ENCODE measurements at places on chromosomes 1 and 21.

GRCh38 chr1:109959974-109960744, 24.4 kb upstream of the AHCYL1 start:
- peak; percentile 53 for DNase-seq

- DNase-seq, result no peak
These were observed 119.8 kb upstream of the PTGFR start for GRCh38 chr1:78370779-78371482.

DNA sequence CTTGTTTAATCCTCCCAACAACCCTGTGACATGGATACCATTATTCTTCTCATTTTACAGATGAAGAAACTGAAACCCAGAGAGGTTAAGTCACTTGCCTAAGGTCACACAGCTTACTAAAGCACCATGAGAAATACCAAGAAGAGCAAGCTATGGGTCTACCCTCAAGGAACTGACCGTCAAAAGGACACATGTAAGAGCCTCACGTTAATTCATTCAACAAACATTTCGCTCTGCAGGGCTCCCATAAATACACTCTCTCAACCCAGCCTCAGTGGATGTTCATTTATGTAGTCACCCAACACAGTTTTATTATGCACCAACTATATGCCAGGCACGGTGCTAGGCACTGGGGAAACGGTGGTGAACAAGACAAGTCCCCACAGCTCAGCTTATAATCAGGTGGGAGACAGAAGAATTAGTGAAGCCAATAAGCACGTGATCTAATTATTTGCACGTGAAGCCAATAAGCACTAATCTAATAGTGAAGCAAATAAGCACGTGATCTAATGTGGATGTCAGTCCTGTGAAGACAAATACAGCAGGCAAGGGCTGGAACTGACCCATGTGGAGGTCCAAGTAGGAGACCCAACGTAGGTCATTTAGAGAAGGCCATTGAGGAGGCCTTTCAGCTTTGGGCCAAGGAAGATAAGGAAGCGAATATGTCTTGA, 52.1 kb upstream of the ZBTB40 start:
- DNase-seq, result no peak

- DNase-seq, result no peak
These were observed 189.5 kb downstream of the PRDM16 start for GRCh38 chr1:3258386-3259003.

- no peak for DNase-seq
These were observed 90.8 kb downstream of the SMYD3 start for GRCh38 chr1:246416261-246416660.

DNA sequence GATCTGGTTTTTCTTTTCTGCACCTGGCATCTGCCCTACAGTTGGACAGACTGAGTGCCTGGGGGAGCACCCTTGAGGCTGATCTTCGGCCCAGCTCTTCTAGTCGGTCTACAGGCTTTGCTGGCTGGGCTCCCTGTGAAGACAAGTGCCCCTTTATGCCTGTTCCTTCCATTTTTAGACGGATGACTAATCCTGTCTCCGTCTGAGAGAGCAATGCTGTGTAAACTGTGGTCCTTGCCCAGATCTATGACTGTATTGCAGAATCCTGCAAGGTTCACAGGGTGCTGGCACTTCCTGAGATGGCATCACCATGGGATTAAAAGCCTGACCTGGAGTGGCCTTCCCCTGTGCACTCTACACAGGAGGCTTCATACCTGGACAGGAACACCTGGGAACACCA, 47.6 kb upstream of the SAMD13 start:
- DNase-seq, result no peak

GRCh38 chr1:91777196-91777595, 108.8 kb downstream of the TGFBR3 start:
- DNase-seq, result no peak

DNA sequence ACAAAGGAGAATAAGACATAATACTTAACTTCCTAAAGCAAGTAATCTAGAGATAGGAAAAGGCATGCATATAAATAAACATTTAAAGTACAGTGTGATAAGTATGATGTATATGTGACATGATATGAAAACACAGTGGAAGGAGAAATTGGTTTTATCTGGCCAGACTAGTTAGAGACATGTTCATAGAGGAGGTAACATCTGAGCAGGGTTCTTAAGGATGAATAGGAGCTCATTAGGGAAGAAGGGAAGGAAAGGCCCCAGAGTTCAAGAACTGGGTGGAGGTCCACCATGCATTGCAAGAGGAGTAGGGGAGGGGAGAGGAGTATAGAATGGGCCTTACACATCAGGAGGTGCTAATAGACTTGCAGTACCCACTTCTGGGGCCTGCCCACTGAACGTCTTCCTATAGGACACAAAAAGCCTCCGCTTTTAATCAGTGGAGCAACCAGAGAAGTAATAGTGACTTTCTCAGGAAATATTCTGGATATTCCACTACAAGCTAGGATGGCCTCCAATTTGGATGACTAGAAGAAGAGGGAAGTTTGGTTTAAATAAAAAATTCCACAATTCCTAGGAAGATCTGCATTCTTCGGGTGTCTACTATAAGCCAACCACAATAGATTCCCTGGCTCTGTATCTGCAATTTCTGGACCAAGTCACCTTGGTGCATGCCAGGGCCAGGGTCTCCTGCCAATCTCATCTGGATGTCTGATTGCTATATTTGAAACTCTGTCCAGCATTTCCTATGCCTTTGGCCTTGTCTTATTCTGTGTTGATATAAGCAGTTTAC, 41.9 kb downstream of the NGF start:
- no peak for DNase-seq

GRCh38 chr1:167244244-167244643, 23.6 kb downstream of the POU2F1 start:
- no peak for DNase-seq

- DNase-seq, result no peak
These were observed 18.9 kb upstream of the COL6A2 start for GRCh38 chr21:46078978-46079351.

GRCh38 chr1:182600036-182600713, 4.0 kb downstream of the RGS16 start:
- DNase-seq, result no peak

DNA sequence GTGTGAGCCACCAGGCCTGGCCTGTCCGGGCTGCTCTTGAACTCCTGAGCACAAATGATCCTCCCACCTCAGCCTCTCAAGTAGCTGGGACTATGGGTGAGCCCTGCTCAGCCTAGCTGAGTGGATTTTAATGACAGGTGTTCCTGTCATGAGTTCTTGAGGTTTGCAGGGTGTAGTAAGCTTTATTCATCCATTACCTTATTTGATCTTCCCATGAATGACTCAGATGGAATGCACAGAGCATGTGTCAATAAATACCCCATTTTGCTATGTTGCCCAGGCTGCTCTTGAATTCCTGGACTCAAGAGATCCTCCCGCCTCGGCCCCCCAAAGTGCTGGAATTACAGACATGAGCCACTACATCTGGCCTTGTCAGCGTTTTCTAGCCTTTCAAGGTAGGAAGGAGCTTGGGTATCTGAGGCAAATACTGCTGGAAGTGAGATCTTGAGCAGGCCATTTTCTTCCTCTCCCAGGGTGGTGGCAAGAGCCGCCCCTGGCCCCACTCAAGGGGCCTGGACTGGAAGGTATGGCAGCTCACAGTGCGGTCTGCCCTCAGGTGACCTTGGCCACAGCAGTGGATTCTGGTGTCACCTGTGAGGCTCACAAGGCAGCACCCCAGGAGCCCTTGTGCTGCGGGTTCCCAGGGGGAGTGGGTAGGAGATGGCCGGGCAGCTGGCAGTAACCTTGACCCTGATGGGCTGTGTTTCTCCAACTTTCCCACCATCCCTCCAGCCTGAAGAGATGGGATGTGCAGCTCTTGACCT, 20.0 kb downstream of the PIK3CD start:
- DNase-seq, result no peak

DNA sequence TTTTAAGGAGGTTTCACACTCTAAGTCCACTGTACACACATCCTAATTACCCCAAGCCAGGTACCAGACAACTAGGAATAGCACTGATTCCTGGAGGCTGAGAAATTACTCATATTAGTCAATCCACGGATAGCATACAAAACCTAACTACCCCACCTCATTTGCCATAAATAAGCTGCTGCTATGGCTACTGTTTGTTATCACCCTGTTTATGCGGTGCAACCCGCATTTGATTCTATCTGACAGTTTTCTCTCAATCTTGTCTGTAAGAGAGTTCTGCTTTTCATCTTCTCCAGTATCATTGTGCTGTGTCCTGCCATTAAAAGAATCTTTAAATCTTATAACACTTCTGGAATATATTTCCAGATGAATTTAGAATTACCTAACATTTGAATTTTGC, 1496.5 kb downstream of the PLA2G4A start:
- no peak for DNase-seq

DNA sequence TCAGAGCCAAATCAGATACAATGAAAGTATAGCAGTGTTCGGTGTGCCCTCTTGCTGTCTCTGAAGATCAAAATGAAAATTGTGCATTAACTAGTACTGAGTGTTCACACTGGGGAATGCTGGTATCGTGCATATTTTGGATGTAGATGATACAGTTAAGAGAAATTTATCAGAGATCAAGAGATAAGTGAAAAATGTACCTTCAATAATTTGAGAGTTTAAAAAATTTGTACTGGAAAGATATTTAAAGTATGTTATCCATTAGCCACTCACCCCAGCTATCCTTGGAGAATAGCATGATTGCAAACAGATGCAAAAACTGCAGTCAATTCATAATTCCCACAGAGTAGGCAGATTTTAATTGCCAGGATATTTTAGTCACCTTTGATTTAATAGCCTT, 56.4 kb downstream of the GREM2 start:
- DNase-seq, result no peak

DNA sequence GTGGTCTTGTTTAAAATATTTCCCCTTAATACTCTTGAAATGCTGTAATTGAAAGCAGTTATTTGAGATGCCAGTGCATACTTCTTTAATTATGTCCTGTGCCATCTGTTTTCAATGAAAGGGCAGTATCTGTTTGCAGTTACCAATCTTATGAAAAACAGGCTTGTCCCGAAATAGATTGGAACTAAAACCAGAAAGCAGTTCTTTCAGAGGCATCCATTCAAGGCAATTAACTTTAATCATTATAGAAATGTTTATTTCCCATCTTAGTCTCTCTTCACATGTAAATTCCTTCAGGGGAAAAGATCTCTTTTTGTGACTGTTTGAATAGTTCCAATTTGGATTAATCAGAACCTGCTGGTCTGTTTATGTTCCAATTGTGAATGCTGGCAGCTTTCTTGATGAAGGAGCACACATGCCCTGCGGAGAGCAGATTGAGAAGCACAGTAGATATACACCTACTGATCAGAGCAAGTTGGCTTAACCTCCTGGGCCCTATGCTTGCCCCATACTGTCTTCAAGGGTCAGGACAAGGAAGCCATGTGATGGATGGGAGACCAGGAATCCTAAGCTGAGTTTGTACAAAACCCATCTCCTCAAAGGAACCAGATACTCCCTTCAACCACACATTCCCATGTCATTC, 41.6 kb upstream of the MROH9 start:
- DNase-seq, result no peak

GRCh38 chr1:43274125-43274803, 4.5 kb downstream of the TMEM125 start:
- DNase-seq, result no peak

DNA sequence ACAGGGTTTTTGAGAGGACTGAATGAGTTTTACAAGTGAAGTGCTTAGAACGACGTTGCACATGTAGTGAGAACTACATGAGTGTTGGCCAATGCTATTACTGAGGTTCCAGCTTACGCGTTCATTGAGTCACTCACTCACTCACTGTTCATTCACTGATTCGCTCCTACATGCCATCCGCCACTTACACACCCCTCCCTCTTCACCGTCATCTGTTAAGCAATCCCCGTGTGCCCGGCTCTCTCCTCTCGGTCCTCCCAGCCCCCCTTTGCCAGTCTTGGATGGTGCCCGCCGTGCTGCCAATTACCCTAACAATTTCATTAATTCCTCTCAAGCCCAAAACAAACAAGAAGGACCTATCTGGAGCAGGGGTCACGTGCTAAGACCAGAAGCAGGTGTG, 27.3 kb upstream of the EPHA2 start:
- DNase-seq, result no peak

DNA sequence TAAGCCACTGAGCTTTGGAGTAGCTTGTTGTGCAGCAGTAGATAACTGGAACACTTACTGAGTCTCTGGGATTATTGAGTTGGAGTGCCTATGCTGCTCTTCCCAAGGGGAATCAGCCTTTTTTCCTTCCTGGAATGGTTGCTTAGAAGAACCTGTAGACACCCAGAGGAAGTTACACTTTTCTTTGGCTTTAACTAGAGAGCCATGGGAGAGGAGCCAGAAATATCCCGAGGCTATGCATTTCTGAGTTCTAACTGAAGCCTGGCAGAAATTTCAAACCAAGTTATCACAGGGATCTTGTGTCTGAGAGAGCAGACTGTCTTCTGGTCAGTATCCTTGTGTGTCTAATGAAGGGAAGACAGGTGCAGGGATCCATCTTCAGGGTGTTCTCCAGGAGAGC, 28.3 kb downstream of the LAMC1 start:
- DNase-seq, result no peak

DNA sequence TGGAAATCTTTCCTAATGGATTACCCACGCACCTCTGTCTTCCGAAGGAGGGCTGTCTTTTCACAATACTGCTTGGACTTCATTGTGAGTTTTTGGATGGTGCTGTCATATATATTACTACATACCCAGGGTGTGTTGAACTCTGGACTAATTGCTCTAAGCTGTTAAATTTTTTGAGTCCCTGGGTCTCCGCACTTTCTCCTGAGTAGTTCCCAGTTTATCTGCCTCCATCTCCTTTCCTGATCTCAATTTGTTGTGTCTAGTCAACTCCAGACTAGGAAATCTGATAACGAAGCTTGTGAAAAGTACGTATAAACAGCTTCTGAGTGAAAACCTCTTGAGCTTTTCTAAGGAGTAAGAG, 211.1 kb downstream of the ROR1 start:
- DNase-seq, result no peak

DNA sequence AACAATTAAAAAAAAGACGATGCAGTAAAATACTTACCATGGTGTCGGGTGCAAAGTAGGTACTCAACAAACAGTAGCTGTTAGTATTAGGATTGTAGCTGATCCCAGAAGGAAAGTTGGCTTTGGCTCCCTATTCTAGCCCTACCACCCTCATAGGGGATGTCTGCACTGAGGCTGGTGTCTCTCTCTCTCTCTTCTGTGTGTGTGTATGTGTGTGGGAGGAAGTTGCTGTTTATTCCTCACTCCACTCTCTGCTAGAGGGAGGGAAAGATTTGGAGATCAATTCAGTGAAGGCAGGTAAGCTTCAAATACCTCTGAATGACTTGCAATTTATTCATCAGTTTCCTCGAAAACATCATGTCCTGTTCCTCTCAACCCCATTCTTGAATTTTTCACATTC, 124.4 kb downstream of the PTPRU start:
- no peak for DNase-seq
